ENCODE measurements at places on chromosomes 2 and 18.

DNA sequence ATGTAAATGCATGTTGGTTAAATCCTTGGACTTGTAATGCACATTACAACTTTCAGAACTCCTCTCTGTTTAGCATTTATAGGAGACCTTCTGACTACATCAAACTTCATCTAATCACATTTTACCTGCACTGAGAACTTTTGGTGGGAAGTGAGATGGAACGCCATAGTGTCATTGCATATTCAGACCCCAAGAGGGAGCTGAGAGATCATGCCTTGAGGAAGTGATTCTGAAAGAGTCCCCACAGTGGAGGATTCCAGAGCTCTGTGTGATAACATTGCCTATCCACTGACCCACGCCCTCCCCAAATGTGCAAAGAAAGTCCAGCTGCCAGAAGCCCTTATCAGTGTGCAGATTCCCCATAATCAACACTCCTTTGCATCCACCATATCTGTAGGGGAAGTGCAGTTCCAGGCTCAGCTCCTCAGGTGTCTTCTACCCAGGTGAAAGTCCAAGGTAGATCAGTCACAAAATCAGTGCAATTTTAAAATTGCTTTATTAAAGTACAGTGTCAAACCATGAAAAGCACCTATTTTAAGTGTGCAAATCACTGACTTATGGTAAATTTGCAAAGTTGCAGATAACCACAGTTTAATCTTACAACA, 212.4 kb downstream of the RPIA start:
- peak; percentile 34 for DNase-seq

DNA sequence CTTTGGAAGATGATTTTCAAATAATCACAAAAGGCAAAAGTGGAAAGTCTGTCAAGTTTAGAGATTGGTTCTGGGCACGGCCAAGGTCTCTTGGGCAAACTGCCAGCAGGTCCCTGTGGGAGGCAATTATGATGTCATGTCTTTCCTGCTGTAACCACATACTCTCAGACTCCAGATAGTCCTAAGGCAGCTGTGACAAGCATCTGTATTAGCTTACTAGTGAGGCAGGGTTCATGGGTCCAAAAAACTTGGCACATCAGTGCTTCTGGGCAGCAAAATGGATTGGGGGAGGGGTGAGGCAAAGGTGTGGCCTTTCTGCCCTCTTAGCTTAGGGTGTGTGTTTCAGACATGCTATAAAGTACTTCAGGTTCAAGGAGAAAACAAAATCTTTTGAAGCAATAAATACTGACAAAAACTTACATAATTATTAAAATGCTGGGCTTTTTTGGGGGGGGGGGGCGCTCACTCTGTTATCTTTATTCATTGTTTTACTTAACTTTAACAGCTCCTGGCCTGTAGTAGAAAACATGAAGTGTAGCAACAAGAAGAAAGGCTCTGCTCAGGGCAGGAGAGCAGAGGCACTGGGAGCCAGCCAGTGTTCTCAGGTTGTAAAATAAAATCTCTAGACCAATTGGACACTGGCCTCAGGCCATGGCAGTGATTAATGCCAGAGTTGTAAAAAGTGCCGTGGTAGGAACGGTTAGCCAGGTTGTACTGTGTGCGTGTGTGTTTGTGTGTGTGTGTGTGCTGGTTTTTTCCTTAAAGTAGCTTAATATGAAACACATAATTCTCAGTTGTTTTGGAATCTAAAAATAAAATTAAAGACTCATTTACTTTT, 14.3 kb upstream of the TANC1 start:
- peak; percentile 94 for DNase-seq

GRCh38 chr2:24435391-24436316, 55.4 kb upstream of the NCOA1 start:
- peak; percentile 31 for DNase-seq

GRCh38 chr2:109663721-109664120, 49.6 kb downstream of the SOWAHC start:
- peak; percentile 72 for DNase-seq

DNA sequence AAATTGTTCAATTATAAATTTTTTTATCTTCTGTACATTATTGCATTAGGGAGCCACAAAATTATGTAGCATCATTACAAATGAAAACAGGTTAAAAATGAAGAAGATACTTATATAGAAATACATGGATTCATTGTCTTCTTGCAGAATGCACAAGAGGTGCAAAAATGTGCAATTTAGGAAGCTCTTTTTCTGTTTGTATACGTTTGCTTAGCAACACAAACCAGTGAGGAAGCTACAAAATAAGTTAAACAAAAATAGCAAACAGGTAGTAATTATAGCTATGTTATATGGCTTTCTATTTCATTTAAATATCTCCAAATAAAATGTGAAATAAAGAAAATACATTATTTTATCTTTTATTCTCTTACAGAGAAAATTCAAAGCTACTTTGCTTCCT, 177.6 kb upstream of the SESTD1 start:
- no peak for DNase-seq

GRCh38 chr2:121707344-121707919, 29.2 kb downstream of the NIFK start:
- DNase-seq, result peak; percentile 30

DNA sequence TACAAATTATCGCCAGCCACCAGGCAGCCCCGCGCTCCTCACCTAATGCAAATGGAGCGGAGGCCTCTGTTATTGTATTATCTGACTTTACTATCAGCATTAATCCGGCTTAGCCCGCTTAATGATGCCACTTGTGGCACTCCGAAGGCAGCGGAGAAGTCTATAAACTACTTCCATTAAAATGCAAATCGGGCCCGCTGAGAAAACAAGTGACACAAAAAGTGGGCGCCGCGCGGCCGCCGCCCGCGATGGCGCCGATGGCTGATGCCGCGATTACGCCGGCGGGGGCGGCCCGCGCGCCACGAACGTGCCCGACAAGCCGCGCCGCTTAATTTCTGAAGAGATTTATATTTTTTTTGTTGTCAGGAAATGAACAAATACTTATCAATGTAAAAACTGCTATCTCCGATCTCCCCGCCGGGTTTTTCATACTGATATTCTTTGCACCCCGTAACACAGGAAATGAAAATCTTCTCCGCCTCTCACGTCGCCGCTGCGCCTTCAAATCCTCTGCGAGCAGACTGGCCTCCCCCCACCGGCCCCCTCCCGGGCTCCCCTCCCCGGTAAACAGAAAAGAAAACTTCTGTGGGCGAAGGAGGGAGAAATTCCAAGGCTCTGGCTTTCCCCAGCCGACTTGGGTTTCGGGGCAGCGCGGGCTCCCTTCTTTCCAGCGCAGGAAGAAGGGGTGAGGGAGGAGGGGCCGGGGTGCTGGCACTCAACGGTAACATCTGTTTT, 221.8 kb downstream of the INSIG2 start:
- DNase-seq, result peak; percentile 23

DNA sequence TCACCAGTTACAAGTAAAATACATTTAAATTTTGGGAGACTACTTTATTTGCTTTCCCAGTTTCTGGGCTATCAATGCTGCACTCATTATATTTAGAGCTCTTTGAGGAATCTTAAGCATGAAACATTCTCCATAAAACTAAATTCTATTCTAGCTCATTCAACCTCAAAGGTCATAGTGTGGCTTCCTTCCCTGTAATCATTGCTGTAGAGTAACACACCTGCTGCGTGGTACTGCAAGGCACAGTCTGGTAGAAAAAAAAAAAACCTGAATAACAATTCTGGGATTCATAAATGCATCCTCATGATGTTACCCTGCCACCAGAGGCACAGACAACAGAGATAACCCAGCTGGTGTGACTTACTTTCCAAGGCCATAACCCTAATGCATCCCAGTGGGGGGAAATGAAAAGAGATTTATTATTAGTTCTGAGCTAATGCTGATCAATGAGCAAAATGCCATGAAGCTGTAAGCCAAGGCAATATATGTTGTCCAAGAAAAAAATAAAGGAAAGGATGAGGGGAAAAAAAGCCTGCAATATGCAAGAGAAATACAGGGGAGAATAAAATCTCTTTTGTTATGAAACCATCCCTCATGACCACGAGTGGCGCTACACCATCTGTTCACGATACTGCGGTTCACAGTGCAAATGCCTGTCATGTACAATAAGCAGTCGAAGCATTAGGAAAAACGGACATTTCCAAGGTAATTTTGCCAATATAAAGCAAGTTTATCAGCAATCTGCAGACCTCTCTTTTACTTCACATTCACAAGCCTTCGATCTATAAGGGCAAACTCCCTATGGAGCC, 1481.6 kb upstream of the PIK3C3 start:
- peak; percentile 53 for DNase-seq

DNA sequence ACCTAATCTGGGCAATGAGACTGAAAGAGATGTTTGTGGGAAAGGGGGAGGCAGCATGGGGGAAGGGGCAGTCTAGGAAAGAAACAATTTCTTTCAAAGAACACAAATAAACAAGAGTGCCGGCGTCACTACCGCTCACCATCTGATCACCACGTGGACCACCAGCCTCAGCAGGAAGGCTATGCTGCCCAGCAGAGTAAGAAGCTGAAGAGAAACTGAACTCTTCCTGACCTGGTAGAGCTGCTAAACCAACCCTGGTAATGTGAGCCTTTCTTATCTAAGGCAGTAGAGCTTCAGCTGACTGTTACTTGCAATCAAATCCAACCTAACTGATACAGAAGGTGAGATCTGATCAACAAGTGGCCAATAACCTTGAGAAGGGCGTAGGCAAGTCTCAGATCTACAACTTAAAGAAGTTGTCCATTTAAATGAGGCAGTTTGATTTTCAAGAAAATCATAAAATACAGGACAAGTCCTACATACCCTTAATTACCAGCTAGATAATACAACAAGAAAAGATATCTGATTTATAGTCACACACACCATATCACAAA, 44.2 kb upstream of the SPTBN1 start:
- no peak for DNase-seq

DNA sequence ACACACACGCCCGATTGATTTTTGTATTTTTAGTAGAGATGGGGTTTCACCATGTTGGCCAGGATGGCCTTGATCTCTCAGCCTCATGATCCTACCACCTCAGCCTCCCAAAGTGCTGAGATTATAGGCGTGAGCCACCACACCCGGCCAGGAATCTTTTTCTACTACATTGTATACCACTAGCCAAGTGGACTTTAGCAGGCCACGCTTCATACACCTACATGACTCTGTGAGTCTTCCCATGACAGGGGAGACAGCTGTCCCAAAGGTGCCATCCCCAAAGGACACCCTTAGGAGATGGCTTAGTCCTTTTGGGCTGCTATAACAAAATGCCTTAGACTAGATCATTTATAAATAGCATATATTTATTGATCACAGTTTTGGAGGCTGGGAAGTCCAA, 32.8 kb downstream of the ERMN start:
- DNase-seq, result no peak

DNA sequence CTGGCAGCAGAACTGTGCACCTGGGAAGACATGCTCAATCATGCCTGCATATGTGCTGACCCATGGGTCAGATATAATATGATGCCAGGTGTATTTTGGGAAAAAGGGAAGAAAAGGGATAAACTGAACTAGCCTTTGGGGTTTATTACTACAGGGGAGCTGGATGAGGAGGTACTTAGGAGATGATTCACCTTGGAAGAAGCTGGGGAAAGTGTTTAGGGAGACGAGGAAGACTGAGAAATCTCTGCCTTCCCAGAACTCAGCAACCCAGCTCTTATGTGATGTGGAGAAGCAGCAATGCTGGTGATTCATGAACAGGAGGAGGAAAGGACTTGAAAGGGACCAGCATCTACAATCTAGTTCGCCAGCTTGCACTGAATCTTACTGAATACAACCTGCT, 110.2 kb downstream of the BARD1 start:
- peak; percentile 13 for DNase-seq

DNA sequence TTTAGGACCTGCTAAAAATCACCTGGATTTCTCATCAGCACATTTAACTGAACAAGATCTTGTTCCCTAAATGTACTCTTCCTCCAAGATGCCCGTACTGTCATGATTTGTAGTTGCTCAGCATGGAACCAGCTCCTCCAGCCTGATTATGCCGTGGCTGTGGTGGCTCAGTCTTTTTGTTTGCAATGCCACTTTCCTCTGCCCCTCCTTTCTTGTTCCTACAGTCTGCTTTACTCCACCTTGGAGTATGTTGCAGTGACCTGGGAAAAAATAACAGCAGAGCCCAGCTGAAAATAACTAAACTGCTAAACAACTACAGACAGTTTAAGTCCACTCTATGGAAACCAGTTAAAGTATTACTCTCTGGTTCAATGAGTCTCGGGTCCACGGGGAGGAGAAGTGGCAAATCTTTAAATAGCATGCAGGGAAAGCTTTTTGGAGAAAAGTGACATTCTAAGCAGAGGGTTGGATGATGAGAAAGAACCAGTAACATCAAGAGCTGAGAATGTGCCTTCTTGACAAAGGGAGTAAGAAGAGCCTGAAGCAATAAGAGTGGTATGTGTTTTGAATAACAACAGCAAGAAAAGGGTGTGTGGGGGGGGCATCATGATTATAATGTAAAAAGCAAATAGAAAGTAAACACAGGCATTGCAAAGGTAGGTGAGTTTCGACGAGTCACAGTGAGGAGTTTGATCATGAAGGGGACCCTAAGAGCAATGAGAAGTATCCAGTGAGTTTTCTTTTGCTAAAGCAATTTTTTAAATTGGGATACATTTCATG, 225.7 kb downstream of the TMX3 start:
- peak; percentile 36 for DNase-seq

DNA sequence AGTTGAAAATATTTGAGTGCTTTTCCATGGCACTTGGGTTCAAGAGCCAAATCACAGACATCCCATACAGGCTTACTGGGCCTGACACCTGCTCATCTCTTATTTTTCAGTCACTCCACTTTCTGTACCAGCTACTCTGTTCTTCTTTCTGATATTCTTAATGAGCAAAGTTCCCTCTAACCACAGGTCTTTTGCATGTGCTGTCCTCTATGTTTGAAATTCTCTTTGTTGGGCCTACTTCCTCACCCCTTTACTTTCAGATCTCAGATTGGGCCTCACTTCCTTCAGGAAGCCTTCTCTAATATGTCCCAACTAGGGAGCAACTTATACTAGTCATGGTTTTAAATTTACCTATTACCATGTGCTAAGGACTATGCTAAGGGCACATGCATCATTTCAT, 81.8 kb upstream of the RBMS1 start:
- no peak for DNase-seq

DNA sequence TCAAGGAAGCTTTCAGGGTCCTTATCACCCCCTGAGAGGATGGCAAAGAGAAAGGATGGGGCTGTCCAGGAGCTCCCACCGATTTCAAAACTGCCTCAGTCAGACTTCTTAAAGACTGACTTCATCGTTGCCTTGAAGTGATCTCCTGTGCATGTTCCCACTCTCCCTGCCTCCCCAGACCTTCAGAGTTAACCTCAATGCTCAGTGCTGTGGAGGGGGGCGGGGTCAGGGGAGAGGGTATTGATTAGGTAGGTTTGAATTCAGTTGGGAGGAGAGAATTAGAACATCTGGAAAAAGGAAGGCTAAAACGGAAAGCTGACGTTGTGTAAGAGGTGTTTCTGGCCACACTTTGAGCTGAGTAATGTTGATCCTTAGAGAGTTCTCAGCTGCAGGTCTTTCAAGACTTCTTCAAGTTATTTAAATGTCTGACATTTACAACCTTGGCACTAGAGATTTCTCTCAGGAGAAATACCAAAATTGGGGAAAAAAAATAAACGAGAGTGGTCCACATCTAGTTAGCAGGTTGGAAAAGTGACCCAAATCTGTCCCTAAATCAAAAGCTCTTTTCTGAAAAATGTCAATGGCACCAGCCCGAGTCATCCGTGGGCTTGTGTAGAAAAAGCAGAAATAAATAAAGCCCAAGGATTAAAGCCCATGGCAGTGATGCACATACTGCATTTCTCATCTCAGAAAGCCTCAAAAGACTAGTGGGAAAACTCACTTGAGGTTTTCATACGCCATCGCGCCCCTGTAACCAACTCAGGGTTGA, 134.7 kb upstream of the EPAS1 start:
- DNase-seq, result peak; percentile 23

Measured in M059J (cell line).